ENCODE measurements at places on chromosomes 5 and 9. TPM values are rescaled to one million over a fixed set of nuclear protein-coding genes. Genes with fewer than 3 reads are reported as not detected.

- no peak overlapping the region for H3K27ac ChIP-seq
- no peaks in the 10 kb centered on the region for H3K27me3 ChIP-seq
- H3K36me3 ChIP-seq, result no peaks in the 10 kb centered on the region
Measured at GRCh38 chr9:1454616-1455347, 404.6 kb downstream of the DMRT2 start.

The ZDHHC21 gene
- 15.2 TPM for total RNA-seq

The PCDHGA3 gene
- total RNA-seq, result 4.0 TPM

DNA sequence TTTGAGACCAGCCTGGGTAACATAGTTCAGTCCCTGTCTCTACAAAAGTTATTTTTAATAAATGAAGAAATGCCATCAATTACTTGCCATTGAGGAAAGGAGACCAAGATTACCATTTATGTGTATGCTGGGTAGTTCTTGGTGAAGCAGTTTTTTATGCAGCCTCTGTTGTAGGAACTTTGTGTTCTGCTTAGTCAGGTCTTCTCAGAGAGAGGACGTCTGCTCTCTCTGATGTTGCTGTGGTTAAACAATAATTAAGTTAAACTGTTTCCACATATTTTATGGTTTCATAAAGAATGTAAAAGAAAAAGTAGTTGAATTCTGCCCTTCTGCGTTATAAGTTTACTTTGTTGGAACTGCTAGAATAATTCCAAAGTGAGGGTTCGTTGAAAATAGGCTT, 210.5 kb downstream of the KDM4C start:
- no peaks in the 10 kb centered on the region for H3K27me3 ChIP-seq
- no peaks in the 10 kb centered on the region for H3K4me1 ChIP-seq
- no peak overlapping the region for H3K4me3 ChIP-seq
- peak overlapping the region; percentile 16 for H3K27ac ChIP-seq
- DNase-seq, result no peak

DNA sequence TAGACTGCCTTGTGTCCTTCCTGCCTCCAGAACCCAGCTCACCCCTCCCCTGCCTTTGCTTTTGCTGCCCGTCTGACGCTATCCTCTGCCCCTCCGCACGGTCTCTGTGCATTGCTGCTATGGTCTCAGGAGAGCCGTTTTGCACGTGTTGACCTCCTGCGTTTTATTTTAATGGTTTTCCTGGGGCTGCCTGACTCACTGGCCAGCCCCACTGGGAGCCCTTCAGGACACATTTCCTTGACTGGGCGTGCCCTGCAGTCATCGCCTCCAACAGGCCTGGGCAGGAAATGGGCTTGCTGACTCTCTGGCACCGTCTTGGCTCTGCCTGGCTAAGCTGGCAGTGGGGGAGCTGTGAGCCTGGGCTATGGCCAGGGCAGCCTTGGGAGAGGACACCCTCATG, 17.9 kb upstream of the ASS1 start:
- H3K4me1 ChIP-seq, result no peaks in the 10 kb centered on the region
- no peak for DNase-seq
- no peaks in the 10 kb centered on the region for H3K36me3 ChIP-seq
- no peaks in the 10 kb centered on the region for H3K27me3 ChIP-seq
- no peak overlapping the region for H3K27ac ChIP-seq

The RNF208 gene
- 7.0 TPM for total RNA-seq

DNA sequence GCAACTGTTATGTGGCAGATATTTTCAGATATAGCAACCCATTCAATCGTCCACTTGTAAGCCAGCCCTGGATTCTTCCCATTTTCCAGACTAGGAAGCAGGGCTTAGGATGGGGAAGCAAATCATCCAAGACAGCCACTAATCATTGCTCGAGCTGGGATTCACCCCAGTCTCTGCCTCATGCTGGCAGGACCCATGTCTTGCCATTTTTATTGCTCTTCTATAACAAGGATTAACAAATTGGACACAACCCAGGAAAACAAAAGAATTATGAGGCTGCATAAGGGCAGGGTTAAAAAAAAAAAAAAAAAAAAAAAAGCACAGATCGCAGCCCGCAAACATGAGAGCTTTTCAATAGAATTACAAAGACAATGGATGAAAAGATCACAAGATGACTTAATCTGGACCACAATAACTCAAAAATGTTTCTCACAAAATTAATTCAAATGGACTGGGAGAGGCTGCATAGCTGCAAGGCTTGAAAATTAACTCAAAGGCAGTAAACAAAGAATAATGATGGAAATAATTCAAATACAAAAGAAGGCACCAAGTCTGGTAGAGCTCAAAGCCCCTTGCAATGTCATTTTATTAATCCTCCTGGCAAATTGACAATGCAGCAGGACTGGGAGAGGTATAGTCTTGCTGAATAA, 40.7 kb downstream of the ASTN2 start:
- no peak overlapping the region for H3K27ac ChIP-seq
- no peak overlapping the region for H3K4me3 ChIP-seq
- no peaks in the 10 kb centered on the region for H3K36me3 ChIP-seq
- DNase-seq, result no peak

GRCh38 chr5:140595538-140596300, 31.1 kb downstream of the SLC35A4 start:
- H3K27me3 ChIP-seq, result no peaks in the 10 kb centered on the region
- H3K4me3 ChIP-seq, result no peak overlapping the region
- no peaks in the 10 kb centered on the region for H3K36me3 ChIP-seq
- H3K4me1 ChIP-seq, result peaks cover 5% of the 10 kb centered on the region

- no peak overlapping the region for H3K27ac ChIP-seq
- no peaks in the 10 kb centered on the region for H3K4me1 ChIP-seq
- H3K27me3 ChIP-seq, result peaks cover 21% of the 10 kb centered on the region
- peak; percentile 75 for DNase-seq
Measured at GRCh38 chr5:530001-530955, 6.0 kb upstream of the SLC9A3 start.

The DAPK1 gene
- 166 TPM for total RNA-seq

GRCh38 chr9:99027443-99027842, 77.5 kb upstream of the TGFBR1 start:
- H3K4me3 ChIP-seq, result no peak overlapping the region
- no peak overlapping the region for H3K27ac ChIP-seq
- H3K27me3 ChIP-seq, result no peaks in the 10 kb centered on the region
